Activated T-cell treated with anti-CD3 and anti-CD28 coated beads for 1 hour (primary cell): ENCODE measurements at places on chromosomes 7 and 10.

DNA sequence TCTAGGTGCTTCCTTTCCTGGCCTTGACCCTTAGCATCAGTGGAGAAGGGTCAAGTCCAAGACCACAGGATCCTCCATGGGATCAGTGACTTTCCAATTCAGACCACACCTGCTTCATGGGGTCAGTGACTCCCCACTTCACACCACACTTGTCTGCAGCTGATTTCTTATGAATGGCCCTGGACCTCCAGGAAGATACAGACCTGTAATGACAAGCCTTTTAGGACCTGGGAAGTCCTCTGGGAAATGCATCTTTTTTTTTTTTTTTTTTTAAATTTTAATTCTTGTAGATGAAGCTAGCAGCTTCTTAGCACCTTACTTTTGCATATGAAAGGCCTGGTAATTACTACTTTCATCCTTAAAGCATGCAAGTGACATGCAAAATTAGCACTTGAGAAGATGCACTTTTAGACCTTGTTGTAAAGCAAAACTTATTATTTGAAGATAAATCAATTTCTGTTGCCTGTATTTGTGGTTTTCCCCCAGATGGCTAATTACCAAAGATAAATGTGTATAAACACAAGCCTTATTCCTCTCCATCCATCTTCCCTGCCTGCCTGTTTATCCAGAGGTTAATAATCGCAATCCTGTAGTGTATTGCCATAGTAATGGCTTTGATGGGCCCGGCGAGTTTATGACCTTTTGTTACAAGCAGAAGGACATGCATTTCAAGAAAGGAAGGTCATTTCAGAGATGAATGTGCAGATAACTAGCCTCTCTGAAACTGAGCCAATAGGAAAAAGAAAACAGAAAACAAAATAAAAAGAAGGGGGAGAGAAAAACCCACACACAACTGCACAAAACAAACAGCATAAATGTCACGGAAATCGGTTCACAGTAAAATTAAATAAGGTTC is 1018.7 kb downstream of the TYW1 start:
- no peak for DNase-seq

DNA sequence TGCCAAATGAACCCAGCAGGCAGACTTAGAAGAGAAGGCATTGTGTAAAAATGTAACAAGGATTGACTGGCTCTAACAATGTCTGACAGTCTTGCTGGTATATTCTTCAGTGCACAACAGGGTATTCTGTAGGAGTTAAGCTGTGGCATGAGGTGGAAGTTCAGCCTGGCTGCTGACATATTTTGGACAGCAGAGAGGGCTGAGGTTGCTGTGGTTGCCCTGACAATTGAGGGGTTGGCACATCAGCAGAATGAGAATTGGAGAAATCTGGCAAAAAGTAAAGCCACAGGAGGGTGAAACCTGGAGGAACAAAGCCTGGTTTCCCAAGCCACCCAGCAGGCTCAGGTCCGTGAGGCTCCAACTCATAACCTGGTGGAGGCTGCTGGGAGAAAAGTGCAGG is 220.2 kb downstream of the JAZF1 start:
- no peak for DNase-seq

- no peak for DNase-seq
These were observed 15.6 kb upstream of the KCNMA1 start for GRCh38 chr10:77653210-77653609.

GRCh38 chr10:34802692-34803091 is 12.4 kb downstream of the PARD3 start:
- DNase-seq = no peak

GRCh38 chr10:8967061-8967460 is 912.6 kb downstream of the GATA3 start:
- no peak for DNase-seq

- no peak for DNase-seq
These were observed 912.9 kb downstream of the SORCS1 start for GRCh38 chr10:106251573-106251972.

DNA sequence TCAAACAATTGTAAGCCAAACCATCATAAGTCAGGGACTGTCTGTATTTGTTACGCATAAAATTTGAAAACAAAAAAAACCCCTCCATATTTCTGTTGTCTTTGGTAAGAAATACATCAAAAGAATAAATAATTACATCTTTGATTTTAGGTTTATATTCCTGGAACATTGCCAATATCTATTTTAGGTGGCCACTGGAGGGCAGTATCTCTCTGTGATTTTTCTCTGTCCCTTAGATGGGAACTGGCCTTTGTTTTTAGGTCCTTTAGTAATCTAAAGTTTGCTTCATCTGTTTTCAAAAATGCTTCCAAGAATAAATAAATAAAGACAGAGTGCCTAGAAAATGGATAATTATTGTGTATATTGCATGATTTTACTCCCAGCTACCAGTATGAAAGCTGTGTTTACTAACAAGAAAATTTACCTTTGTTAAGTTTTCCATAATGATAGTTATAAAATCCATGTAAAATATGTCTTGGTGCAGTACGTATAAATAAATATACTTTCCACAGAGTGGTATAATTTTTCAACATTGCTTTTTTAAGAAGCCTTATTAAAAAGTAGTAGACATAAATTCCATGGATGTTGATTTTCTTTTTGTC is 64.2 kb downstream of the PHYHIPL start:
- DNase-seq = no peak

DNA sequence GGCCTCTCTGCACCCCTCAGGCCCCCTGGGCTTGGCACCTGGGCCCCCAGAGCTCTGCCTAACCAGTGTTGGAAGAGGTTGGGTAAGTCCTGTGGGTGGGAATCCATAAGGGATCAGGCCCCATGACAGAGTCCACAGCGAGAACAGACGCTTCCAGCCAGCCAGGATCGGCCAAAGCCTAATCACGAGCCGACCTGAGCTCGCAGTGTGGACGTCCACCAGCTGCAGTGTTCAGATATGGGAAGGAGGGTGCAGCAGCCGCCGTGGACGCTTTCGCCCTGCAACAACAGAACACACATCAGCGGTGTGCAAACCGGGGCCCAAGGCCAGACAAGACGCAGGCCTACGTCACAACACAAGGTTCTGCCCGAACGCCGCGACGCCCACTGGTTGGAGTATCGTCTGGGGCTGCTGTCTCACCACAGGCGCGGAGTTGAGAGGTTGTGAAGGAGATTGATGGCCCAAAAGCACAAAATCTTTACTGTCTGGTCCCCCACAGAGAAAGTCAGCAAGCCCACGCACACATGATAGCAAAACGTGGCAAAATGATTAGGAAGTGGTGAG is 102.1 kb downstream of the FOXL3 start:
- DNase-seq = no peak

DNA sequence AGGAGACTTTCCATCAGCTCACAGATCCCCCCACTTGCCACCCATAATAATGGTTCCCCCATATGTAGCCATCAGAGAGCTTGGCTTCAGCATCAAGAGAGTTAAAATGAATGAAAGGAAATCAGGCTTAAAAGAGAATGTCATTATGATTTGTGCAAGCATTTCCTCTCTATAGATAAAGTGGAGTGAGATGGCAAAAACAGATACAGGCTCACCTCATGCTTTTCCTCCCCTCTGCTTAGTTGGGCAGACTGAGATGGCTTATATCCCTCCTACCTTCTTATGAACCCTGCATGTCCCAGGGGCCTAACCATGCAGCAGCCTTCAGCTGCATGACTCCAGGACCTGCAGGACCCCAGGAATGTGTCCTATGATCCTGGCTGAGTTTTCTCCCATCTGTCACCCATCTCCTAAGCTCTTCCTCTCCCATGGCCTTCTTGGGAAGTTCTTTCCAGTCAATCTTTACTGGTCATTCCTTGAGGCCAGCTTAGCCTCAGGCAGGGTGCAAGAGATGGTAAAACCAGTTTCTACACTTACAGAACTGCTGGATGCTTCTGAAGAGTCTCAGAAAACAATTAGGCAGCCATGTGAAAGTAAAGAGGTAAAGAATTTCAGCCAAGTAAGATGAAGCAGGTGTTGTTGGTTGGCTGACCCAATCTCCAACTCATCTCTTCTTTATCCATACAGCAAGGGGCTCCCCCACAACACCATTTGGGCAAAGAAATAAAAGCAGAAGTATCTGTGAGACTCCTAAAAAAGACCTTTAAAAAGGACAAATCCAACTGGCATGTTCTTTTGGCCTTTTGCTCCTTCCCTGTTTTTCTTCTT is 159.7 kb downstream of the RTKN2 start:
- DNase-seq = no peak

GRCh38 chr7:538764-539685 is 19.4 kb upstream of the PDGFA start:
- no peak for DNase-seq

DNA sequence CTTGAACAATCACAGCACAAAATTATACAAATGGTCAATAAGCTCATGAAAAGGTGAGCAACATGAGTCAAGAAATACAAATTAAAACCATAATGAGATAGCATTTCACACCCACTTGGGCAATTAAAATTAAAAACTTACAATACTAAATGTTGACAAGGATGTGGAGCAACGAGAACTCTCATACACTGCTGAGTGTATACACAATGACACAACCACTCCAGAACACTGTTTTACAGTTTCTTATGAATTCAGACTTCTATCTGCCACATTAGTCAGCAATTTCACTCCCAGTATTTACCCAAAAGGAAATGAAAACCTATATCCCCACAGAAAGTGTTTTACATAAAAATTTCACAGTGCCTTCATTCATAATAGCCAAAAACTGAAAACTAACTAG is 31.1 kb downstream of the GDI2 start:
- DNase-seq = no peak

DNA sequence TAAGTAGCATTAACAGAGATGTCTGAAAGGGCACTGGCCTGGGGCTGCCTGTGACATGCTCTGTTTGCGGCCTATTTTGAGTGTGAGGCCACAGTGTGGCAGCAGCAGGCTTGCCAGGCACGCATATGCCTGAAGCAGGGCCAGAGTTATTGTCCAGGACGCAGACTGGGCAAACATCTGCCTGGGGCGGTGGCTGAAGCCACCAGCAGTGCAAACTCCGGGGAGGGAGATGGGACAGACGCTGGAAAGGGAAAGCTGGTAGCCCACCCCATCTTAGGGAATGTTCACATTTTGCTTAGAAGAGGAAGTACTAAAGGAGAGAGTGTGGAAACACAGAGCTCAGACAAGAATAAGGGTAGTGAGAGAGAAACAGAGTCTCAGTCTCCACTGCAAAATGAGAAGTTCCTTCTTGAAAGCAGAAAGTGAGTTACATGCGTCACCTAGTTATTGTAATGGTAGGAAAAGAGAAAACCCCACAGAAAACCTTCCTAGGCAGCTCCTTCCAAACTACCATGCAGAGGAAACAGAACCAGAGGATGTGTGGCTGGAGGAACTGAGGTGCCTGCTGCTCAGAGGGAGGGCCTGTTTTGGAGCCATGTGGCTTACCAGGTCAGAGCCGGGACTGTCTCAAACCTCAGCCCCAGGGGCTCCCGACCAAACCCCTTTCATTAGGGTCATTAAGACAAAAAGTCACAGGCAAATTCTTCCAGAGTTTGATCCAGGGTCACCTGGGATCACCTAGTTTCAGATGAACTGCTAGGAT is 14.5 kb downstream of the AKR1B1 start:
- DNase-seq = no peak

DNA sequence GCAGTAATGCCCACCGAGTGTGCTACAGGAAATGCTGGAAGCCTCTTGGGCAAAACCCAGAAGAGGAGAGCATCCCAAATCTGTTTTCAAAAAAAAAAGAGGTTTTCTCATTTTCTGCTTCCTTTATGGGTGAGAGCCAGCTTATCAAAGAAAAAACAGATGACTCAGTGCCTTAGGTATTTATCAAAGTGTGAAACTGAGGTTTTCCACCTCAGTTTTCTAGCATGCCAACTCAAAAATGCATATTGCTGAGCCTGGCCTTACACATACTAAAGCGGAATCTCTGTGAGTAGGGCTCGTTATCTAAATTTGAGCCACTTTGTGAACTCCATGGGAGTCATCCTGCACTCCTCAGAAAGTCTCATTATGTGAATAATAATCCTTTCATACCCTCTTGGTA is 705.1 kb downstream of the SUGCT start:
- DNase-seq = no peak

- DNase-seq = no peak
These were observed 89.3 kb downstream of the NPY start for GRCh38 chr7:24372961-24373955.

GRCh38 chr10:19815731-19816410 is 361 bp upstream of the PLXDC2 start:
- no peak for DNase-seq

GRCh38 chr10:101124933-101125332 is 6.2 kb upstream of the TLX1 start:
- no peak for DNase-seq

DNA sequence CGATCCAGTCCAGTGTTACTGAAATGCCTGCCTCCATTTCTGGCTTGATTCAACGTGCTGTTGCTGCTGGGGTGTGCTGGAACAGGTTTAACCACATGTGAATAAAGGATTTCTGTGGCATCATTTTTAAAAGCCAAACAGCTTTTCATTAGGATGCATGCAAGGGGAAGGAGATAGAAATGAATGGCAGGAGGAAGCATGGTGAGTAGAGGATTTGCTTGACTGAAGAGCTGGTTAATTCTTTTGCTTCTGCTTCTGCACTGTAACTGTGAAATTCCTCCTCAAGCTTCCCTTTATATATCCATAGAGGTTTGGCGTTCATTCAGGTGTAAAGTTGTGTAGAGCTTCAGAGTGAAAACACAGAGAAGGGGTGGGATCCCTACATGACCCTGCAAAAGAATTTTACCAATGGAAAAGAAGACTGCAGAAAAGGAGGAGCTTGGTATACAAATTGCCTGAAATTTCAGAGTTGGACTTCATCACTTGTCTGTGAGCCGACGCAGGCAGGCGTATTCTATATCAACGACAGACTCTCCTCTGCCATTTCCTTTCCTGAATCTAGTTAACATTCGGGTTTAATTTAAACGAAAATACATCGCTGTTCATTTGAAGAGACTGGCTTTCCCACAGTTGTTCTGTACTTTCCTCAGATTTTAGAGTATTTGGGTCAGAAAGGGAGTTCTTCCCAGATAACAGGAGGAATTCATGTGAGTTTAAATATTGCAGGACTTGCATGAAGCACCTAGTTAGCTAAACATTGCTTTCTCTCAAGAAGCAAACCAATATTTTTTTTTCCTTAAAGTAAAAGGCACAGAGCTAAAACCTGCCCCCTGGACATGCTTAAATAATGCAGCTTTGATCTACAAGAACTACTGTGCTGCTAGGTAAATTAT is at the start of gene SOSTDC1:
TSS of gene SOSTDC1 (minus strand) at position 270 of the 893 bp plus-strand sequence. CDS start at position 200, 70 bp downstream.
- DNase-seq = no peak

DNA sequence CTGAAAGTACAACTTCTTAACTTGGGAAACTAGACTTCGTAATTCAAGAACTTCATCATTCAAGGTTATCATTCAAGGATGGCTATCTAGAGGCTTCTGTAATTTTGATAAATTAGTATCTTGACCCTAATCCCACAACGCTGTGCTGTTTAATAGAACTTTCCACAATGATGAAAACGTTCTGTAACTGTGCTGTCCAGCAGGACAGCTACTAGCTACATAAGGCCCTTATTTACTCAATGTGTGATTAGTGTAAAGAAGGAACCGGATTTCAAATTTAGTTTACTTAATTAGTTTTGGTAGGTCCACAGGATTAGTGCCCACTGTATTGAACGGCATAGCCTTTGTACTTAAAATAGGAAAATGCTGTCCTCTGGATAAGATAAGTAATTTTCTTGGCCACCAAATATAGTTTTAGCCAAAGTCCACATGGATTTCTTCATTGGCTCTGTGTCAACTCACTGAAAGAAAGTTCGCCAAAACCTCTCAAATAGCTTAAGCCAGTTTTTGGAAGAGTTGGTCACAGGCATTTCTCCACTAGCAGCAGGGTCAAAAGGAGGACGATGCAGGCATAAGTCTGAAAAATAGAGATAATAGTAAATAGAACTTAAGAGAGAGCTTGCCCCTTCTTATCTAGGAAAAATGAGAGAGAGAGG is 17.3 kb downstream of the DGKI start:
- no peak for DNase-seq
